ENCODE measurements at places on chromosomes 7 and 10. TPM values are rescaled to one million over a fixed set of nuclear protein-coding genes. Genes with fewer than 3 reads are reported as not detected.

GRCh38 chr10:132679217-132679595, 106.7 kb downstream of the NKX6-2 start:
- DNase-seq: no peak

DNA sequence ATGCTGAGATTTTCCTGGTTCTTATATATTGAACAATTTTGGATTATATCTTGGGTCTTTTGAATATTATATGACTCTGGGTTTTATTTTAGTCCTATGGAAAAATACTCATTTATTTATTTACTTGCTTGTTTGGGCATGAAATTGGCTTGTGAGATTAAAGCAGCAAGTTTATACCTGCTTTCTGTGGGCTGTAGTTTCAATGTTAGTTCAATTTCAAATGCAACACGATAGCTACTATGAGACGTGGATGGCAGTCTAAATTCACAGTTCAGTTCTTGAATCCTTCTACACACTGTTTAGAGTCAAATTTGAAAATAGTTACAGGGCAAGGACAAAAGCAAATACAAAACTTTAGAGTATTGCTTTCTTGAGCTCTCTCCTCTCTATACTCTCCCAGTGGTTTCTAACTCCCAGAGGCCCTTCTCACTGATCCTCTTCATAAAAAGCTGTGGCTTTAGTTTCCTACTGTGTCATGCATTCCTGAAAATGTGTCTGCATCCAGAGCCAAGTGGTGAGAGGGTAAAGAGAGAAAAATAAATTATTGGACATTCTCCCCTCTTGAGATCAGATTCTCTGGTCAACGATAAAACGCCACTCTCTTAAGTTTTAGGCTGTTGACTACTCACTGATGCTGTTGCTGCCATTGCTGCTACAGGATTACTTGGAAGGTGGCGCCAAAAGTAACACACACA, 34.4 kb downstream of the POLR1F start:
- peak; percentile 39 for DNase-seq

- DNase-seq: peak; percentile 89
These were observed 52.6 kb upstream of the SMNDC1 start for GRCh38 chr10:110357252-110357780.

DNA sequence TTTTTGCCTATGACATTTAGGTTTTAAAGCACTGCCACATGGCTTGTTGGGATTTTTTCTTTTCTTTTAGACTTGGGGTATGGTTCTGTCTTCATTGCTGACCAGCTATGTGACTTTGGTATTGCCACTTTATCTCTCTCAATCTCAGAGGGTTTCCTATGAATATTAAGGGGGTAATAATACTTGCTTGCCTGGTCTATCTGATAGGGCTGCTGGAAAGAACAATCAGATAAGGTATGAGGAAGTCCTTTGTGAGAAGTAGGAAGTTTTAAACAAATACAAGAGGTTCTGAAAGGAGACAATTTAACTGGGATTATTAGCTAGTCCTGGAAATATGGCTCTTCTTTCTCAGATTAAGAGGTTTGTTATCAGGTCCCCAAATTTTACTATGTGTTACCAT, 80.8 kb downstream of the ZNF92 start:
- DNase-seq: no peak

DNA sequence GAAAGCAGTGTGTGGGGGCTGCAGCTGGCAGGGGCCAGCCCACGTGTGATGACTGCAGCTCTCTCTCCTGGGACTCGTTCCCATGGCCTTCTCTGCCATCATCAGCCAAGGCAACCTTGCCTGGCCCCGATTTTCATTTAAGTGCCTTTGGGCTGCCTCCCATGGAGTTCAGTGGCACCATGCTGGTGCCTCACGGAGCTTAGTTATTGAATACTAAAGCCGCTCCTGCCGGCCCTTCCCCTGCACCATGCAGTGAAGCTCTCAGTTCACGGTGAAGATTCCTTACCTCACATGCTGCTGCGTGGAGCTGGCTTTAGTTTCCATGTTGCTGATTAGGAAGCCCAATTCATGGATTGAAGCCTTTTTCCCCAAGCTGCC, 141.5 kb upstream of the EEPD1 start:
- DNase-seq: no peak

GRCh38 chr10:43347997-43348396, 23.4 kb upstream of the FXYD4 start:
- DNase-seq: no peak

DNA sequence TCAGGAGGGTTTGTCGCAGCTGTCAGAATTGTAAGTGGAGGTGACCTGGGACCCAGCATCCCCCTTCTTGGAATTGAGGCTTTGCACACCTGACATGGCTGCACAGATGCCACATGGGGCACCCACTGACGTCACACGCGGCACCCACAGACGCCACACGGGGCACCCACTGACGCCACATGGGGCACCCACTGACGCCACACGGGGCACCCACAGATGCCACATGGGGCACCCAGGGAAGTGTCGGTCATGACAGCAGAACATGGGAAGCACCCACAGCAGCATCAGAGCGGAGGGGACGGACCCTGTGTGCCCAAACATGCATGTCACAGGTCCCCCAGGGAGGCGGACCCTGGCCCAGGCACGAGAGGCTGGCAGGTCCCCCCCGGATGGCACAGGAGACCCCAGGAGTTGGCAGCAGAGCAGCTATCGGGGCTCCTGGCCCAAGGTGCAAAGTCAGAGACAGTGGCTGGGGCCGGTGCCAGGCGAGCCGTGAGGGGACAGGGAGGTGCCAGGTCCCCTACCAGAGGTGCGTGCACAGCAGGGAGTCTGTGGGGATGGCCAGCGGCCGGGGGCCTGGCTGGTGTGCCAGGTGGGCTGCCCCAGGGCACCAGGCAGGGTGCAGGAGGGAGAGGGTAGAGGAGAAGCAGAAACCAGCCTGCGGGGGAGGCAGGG, 21.1 kb downstream of the KNDC1 start:
- DNase-seq: no peak

GRCh38 chr10:4058514-4059029, 273.6 kb upstream of the KLF6 start:
- DNase-seq: no peak

- DNase-seq: no peak
These were observed 73.5 kb upstream of the DLX6 start for GRCh38 chr7:96931891-96932290.

CC2D2B gene
- not detected for total RNA-seq

AUTS2 gene
- 1.9 TPM for total RNA-seq

ARHGAP22 gene
- 18.9 TPM for total RNA-seq
